Spinal cord (tissue), 10 donors: ENCODE measurements at places on chromosomes 2 and 18.

- no peaks in the 10 kb centered on the region for H3K27me3 ChIP-seq
- H3K27ac ChIP-seq, result no peak overlapping the region
- no peaks in the 10 kb centered on the region for H3K4me1 ChIP-seq
- DNase-seq, result no peak
- H3K4me3 ChIP-seq, result no peak overlapping the region
Observed at GRCh38 chr2:158782616-158783015, 12.5 kb upstream of the DAPL1 start.

DNA sequence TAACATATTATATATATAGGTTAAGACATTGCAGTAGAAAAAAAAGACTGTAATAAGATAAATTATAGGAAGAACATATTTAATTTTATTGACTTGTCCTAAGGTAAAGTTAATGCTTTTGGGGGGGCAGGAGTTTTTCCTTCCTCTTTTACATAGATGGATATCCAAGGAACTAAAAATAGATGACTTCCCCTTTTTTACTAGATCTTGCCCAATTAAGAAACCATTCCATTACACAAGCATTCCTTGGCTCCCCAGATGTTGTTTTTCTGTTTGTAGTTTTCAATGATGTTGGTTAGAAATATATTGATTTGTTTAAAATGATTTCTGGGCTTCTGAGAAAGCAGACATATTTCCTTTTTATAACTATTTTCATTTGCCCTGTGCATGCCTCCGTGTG lies 22.4 kb upstream of the PMAIP1 start:
- peaks cover 3% of the 10 kb centered on the region for H3K4me1 ChIP-seq
- no peak for DNase-seq
- H3K4me3 ChIP-seq, result no peak overlapping the region
- H3K27me3 ChIP-seq, result no peaks in the 10 kb centered on the region

DNA sequence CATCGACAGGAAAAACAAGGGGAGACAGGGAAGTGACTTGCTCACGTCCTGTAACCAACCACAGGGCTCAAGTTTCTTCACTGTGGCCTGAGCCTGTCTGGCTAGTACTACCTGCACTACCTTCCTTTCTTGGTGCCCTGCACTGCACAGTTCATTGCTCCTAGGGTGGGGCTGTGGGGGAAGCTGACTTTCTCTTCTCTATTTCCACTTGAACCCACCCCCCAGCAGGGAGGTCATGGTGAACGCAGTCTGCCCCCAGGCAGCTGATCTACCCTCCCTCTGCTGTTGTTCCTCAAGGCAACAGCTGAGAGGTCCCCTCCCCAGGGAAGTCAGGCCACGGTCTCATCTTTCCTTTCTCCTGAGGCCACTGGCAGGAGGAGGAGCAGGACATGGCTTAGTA lies 532.1 kb downstream of the SOX11 start:
- no peak for DNase-seq
- H3K36me3 ChIP-seq, result no peaks in the 10 kb centered on the region
- no peak overlapping the region for H3K4me3 ChIP-seq

DNA sequence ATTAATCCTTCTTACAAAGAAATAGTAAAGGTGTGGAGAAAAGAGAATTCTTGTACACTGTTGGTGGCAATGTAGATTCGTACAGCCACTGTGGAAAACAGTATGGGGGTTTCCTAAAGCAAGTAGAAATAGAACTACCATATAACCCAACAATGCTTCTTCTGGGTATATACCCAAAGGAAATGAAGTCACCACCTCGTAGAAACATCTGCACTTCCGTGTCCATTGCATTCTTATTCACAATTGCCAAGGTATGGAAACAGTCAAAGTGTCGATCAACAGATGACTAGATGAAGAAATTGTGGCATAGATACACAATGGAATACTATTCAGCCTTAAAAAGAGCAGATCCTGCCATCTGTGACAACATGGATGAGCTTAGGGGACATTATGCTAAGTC lies 93.4 kb upstream of the TGIF1 start:
- no peak overlapping the region for H3K27ac ChIP-seq
- H3K27me3 ChIP-seq, result no peaks in the 10 kb centered on the region
- DNase-seq, result no peak
- no peaks in the 10 kb centered on the region for H3K36me3 ChIP-seq
- no peak overlapping the region for H3K4me3 ChIP-seq

DNA sequence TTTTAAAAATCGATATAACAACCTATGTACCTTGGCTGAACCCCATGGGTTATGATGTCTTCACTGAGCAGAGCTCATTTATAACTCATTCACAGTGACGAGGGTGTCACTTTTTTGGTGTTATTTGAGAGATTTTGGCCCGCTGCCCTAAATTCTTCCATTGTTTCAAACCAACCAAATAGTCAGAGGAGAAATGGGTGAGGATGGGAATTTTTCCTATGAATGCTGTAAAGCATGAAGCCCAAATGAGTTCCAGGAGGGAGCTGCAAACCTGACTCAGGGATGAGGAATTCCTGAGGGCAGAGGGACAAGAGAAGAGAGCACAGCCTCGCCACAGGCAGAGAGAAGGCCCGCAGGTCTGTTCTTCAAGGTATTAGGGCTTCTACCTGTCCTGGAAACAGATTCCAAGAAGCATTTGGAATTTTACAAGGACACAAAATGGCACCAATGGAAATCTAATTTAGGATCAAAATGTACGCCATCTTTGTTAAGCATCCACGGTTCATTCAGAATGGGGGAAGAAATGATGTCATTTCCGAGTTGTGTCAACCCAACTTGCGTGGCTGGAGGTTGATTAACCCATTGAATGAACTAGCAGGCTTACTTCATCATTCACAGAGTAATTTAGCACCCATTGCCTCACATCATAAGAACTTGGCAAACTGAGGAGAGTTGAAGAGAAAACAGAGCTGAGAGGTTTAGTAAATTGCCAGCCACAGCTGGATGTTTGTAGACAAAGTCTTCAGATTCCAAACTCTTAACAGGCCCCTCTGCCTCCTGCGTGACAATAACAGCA lies 133.5 kb downstream of the LAMA3 start:
- H3K27me3 ChIP-seq, result no peaks in the 10 kb centered on the region
- no peak overlapping the region for H3K27ac ChIP-seq
- H3K4me1 ChIP-seq, result no peaks in the 10 kb centered on the region
- no peak for DNase-seq

DNA sequence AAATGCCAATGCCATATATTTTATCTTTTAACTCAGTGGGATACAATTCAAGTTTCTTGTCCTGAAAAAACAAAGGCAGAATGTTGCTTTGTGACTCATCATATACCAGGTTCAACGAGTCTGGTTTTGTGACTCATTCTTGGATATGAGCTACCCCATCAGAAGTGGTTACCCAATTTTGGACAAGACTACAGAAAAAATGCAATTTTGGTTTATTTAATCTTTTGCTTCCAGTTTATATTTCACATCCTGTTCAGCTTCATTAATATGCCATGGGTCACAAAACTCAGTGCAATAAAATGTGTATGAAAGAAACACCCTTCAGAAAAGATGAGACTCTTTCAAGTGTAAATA lies 25.0 kb downstream of the FN1 start:
- H3K4me1 ChIP-seq, result no peaks in the 10 kb centered on the region
- H3K36me3 ChIP-seq, result peaks cover 3% of the 10 kb centered on the region
- no peaks in the 10 kb centered on the region for H3K27me3 ChIP-seq
- no peak overlapping the region for H3K27ac ChIP-seq

DNA sequence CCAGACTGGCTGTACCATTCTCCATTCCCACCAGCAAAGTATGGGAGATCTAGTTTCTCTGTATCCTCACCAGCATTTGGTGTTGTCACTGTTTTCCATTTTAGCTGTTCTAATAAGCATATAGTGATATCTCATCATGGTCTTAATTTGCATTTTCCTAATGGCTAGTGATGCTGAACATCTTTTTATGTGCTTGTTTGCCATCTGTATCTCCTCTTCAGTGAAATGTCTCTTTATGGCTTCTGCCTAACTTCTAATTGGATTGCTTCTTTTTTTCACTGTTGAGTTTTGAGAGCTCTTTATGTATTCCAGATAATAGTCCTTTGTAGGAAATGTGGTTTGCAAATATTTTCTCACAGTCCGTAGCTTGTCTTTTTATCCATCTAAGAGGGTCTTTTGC lies 18.9 kb upstream of the BIN1 start:
- H3K36me3 ChIP-seq, result no peaks in the 10 kb centered on the region
- H3K27me3 ChIP-seq, result no peaks in the 10 kb centered on the region
- no peak overlapping the region for H3K4me3 ChIP-seq
- H3K4me1 ChIP-seq, result peaks cover 13% of the 10 kb centered on the region
- no peak overlapping the region for H3K27ac ChIP-seq
